ENCODE measurements at places on chromosomes 2 and 18.
A peak's percentile ranks its signal among the peaks of the same experiment; 100 is the strongest.

GRCh38 chr18:42872838-42873237 lies 242.6 kb downstream of the RIT2 start:
- no peak for DNase-seq

DNA sequence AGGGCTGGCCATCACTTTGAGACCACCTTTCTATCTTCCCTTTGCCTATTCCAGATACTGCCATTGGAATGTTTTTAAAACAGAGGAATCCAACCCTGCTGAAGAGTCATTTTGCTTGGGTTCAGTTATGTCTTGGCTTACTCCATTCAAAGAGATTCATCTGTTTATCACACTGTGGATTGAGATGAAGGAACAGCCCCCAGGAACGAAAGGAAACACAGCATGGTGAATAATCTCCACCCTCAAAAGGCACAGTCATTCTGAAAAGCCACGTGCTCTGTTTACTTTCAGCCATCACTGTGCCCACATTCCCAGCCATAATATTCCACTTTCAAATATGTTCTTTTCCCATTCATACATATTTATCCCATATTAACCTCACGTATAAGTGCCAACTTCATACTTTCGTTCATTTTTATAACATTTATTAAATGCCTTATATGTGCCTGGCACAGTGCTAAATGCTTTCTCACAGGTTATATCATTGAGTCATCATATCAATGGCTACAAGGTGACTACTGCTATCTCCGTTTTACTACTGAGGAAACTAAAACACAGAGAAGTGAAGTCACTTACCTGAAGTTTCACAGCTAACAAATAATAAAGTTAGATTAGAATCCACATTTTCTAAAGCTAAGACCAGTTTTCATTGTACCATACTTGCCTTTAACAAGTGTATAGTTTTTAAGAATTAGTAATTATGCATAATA lies 143.6 kb downstream of the OSR1 start:
- DNase-seq = no peak

- no peak for DNase-seq
These were observed 8.5 kb upstream of the ARHGAP25 start for GRCh38 chr2:68726100-68726499.

GRCh38 chr2:233468741-233469110 lies 97.9 kb downstream of the USP40 start:
- no peak for DNase-seq

- DNase-seq = peak; percentile 58
These were observed 127.6 kb upstream of the TWIST2 start for GRCh38 chr2:238720232-238720672.

DNA sequence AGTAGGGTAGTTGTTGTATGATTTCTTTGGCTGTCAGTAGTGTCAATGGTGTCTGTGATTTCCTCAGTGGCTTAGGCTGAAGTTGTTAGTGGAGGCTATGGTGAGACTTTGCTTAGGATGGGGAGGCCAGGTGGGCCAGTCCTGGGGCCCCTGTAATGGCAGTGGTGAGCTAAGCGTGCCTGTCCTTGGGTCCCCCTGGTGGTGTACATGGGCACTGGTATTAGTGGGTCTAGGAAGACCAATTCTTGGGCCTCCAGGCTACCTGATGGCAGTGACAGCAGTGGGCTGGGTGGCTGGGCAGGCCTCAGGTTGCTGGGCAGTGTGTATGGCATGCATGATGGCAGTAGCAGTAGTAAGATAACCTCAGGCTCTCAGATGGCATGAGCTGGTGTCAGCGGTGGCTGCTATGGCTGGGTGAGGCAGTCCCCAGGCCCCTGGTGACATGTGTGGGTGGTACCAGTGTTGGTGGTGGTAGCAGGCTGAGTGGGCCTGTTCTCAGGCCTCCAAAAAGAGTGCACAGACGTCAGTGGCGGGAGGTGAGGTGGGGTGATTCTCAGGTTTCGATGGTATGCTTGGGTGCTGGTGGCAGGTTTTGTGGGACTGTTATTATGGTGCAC lies 103.2 kb downstream of the KLHL14 start:
- DNase-seq = no peak

DNA sequence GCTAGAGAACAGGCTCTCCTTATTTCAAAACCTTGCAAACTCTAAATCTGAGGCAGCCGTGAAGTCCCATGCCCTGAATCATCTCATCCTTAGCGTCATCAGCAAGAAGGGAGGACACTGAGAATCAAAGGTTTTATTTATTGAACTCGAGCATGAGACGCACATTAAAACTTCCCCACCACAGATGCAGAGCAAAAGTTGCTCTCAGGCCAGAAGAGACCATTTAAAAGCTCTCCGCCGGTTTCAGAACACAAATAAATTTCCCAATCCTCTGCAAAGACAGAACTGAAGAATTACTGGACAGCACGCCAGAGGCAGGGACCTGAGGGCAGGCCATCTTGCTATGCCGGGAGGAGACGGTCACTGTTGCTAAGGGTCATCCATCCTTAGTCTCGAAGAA lies 1.3 kb downstream of the AMMECR1L start:
- DNase-seq = no peak

- DNase-seq = no peak
These were observed 77.6 kb upstream of the CRIM1 start for GRCh38 chr2:36277881-36278523.

DNA sequence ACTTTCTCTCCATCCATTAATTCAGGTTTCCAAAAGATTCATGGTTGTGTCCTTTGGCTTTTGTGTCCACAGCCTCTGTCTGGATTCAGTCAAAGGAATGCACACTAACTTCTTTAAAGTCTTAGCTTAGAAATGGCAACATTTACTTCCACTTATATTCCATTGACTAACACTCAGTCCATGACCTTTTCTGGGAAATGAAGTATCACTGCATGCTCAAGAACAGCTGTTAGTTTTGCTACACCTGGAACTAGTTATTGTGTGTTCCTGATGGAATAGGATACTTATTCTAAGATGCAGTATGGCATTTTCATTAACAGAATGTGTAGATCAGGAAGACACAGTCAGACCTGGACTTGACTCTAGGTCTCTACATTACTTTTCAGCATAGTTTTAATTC lies 88.8 kb downstream of the KYNU start:
- no peak for DNase-seq

GRCh38 chr2:221513232-221513631 lies 58.9 kb downstream of the EPHA4 start:
- no peak for DNase-seq

DNA sequence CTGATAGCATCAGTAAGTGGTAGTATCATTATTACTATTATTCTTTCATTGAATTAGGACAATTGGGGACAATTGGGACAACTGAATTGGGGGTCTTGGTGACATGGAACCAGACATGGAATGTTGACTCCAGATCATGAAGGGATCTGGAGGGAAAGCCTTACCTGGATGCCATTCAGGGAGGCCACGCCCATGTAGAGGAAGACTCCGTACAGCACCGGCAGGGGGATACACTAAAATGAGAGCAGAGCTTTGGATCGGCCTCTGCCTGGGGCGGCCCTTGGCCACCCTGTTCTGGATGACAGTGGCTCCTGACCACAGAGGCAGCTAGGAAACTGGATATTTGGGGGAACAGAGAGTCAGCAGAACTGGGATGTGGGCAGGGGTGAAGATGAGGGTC lies 29.2 kb downstream of the MTHFD2 start:
- no peak for DNase-seq

GRCh38 chr2:172464400-172465129 lies 37.2 kb downstream of the ITGA6 start:
- no peak for DNase-seq

DNA sequence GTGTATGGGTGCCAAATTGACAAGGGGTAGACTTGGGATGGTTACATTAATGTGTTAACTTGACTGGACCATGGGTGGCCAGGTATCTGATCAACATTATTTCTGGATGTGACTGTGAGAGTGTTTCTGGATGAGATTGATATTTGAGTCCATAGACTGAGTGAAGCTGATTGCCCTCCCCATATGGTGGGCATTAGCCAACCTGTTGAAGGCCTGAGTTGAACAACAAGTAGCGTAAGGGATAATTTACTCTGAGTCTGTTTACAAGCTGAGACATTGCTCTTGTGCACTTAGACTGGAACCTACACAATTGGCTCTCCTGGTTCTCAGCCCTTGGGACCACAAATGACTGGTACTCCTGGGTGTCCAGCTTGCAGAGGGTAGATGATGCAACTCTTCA lies 240.1 kb downstream of the ASXL3 start:
- DNase-seq = no peak

- DNase-seq = peak; percentile 88
These were observed 471.6 kb downstream of the DLGAP1 start for GRCh38 chr18:3983351-3983969.

DNA sequence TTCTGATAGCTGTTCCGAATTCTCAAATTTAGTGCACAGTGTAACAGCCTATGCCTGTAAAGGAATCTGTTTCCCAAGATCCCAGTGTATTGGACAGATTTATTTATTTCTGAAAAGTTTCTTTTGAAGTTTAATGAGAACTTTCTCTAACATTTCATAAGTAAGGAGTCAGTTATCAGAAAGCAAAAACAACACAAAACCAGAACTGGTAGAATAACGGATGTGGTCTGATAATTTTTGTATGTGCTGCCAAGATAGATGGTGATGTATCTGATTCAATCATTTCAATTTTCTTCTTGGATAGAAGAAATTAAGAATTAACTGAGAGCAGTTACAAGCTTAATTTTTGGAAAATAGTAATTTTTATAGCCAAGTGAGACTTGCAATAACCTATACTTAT lies 374.3 kb downstream of the SOCS6 start:
- DNase-seq = peak; percentile 38

DNA sequence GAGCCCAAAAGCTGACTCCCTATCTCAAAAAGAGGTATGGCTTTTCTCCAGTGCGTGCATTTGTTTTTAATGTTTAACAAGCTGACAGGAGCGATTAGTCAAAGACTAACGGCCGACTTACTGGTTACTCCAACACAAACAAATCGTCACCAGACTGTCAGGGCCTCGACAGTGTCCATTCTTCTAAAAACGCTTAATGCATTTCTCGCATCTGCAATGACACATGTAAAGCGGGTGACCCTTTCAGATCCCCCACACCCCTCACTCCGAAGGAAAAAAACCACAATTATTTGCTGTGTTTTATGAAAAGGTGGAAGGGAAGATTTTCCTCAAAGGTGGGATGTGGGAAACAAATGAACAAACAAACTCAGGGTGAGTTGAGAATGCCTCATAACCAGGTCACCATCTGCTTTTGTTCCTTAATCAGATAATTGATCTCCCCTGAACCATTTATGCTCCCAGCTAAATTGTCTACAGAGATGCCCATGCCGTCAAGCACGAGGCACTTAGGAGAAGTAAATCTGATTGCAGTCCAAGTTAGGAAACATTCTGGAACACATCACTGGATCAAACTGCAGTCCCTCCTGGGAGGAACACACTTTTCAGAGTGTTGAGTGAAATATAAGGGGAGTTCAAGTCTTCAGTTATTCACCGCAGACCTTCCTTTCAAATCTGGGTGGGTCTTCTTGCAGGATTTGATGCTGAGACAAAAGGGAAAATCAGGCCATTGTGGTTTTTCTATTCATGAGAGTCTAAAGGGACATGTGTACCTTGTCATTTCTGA lies 340.8 kb downstream of the CMPK2 start:
- no peak for DNase-seq

- no peak for DNase-seq
These were observed 24.4 kb upstream of the FRZB start for GRCh38 chr2:182890773-182891378.

GRCh38 chr2:148900350-148900837 lies 25.4 kb downstream of the KIF5C start:
- DNase-seq = no peak

GRCh38 chr2:62856228-62857040 lies 150.9 kb downstream of the EHBP1 start:
- no peak for DNase-seq

GRCh38 chr18:755506-755905 lies 43.1 kb upstream of the ENOSF1 start:
- DNase-seq = no peak

- DNase-seq = no peak
These were observed 122.1 kb downstream of the ARL4C start for GRCh38 chr2:234374736-234375135.

DNA sequence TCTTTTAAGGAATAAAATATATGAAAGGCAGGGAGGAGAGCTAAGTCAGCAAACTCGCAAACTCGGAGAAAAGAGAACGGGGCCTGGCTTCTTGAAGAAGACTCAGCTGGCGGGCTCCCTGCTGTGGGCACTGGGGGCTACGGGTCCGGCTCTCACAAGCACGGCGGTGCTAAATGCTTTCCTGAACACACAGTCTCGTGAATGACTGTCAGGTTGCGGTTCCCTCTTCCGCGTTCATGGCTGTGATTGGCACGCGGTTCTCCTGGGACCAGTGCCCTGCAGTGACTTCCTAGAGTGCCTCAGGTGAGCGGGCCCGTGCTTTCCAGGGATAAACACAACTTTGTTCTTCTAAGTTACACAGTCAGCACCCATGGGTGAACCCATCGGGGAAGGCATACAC lies 208.4 kb downstream of the HDAC4 start:
- DNase-seq = peak; percentile 49

GRCh38 chr2:189533288-189534035 lies 47.1 kb downstream of the SLC40A1 start:
- no peak for DNase-seq

GRCh38 chr2:38146907-38147307 lies 71.0 kb upstream of the CYP1B1 start:
- DNase-seq = peak; percentile 22

DNA sequence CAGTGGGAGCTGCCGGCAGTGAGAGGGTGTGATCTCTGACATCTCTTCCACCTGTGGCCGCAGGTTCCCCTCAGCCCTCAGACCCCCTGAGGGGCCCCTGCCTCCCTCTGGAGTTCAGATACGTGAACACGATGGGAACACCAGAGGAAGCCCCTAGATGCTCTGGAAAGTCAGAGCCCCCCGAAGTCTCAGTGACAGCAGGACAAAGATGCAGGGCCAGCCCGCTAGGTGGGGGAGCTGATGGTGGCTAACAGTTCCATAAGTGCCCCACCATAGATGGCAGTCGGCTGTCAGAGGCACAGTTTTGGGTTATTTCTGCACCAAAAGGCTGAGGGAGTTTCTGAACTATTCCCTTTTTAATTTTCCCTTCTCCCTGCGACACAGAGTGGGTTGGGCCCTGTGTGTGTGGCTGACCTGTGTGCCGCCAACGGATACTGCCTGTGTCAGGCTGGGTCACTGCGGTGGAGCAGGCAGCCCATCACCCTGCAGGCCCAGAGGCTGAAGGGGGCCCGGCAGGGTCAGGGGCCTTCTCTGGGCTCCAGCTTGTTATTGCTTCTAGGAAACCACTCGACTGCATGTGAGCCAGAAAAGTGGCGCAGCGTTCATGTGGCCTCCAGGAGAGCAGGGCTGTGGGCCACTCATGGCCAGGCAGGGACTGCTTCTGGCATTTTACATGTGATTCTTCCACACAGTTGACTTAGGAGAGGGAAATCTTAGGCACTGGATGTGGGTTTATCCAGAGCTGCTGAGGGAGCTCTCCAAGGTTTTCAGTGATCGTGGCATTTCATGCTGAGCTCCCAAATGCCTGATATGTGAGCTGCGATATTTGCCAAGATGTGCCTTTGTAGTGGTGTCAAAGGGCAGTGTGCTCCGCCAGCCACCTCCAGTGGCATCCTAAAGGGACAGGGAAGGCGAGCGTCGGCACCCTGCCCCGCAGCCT lies 225.1 kb downstream of the SH3RF3 start:
- no peak for DNase-seq

Measured in common myeloid progenitor, CD34-positive (primary cell).